ENCODE measurements at places on chromosomes 1 and 21.

DNA sequence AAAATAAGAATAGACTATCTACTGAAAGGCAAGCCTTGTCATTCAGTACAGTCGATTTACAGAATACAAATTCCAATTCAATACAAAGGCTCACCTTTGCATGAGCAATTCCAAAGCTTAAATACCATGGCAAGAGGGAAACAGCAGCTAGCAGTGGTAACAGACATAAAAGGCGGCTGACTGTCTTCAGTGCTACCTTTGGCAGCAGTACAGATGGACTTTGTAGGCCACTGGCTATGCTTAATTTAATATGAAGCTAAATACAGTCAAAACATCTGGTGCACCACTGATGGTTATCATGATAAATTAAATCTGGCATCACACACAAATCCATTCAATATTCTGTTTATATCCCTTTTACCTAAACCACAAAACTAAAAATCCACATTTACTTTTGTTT is 62.4 kb downstream of the RERE start:
- no peak for DNase-seq

- no peak for DNase-seq
Measured at GRCh38 chr1:38269923-38270848, 223.6 kb upstream of the POU3F1 start.

- no peak for DNase-seq
Measured at GRCh38 chr1:55287723-55288122, 72.6 kb upstream of the USP24 start.

- DNase-seq: no peak
Measured at GRCh38 chr21:42513151-42513984, at the start of gene SLC37A1. SLC37A1 (plus strand) TSS chr21:42513852; CDS start chr21:42518455, 4,603 bp downstream.

DNA sequence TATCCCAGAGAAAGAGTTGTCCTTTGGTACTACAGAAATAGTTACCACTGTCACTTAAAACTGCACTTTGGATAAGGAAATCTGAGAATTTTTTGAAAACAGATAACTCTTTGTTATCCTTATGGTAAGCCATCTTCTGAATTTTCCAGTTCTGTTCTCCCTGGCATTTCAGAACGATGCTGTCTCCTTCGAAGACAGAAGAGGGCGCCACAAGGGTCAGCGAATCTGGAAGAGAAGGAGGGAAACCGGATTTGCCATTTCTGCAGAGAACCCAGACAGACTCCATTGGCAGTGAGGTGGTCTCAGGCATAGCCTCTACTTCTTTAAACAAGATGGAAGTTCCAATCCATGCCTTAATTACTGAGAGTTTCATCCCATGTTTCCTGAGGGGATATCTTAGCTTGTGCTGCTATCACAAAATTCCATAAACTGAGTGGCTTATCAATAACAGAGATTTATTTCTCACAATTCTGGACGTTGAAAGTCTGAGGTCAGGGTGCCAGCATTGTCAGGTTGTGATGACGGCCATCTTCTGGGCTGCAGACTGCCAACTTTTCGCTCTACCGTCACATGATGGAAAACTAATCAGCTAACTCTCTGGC is 6.4 kb downstream of the FCRL2 start:
- DNase-seq: no peak

DNA sequence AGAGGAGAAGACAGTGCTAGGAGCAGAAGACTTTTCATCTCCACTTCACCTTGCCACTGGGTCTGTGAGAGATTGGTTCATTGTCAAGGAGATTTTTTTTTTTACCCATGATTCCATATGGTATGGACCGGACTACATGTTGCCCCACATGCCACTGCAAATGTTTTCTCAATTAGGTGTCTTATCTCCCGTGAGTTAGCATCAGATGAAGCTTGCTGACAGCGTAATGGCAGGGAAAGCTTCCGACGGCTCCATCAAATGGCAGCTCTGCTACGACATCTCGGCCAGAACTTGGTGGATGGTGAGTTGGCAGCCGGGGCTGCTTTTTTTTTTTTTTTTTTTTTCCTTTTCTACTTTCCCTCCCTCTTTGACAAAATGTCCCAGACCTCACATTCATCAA is 217.2 kb upstream of the NFIA start:
- no peak for DNase-seq

DNA sequence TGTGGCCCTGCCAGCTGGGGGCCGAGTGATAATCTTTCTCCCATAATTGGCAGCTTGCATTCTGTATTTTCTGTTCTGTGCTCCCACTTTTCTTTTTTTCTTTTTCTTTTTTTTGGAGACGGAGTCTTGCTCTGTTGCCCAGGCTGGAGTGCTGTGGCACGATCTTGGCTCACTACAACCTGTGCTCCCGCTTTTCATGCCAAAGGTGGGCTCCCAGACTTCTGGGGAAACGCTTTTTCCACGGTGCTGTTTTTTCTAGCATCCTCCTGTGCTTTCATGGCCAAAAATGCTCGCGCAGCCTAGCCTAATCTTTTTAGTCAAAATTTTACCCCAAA is 585 bp upstream of the AHCTF1 start:
- no peak for DNase-seq

DNA sequence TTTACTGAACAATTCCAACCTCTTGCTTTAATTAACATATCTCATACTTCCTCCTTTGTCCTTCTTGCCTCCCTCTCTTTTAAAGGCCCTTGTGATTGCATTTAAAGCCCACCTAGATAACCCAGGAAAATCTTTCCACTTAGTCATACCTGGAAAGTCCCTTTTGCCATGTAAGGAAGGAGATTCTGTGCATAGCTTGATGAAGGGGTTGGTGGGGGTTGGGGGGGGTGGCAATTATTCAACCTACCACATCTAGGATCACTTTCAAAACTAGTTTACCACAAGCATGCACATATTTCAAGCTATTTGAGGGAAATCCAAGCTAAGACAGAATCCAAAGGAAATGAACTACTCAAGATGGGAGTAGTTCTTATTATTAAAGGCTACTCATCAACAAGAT is 249.1 kb upstream of the PTBP2 start:
- no peak for DNase-seq

DNA sequence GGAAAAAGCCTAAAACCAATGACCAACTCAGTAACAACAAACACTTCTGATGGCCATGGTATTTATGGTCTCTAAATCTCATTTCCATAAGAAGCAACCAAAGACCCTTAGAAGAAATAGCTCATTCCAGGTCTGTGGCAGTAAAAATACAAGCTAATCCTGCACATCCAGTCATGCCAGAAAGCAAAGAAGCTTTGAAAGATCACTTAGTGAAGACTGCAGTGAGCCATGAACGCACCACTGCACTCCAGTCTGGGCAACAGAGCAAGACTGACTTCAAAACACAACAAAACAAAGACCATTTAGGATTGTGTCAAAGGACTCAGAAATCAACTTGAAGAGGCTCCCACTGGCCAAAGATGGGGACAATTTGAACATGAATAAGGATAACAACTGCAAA is 18.4 kb upstream of the ELK4 start:
- DNase-seq: no peak

- no peak for DNase-seq
Measured at GRCh38 chr1:186375929-186376319, 286 bp downstream of the ODR4 start.

DNA sequence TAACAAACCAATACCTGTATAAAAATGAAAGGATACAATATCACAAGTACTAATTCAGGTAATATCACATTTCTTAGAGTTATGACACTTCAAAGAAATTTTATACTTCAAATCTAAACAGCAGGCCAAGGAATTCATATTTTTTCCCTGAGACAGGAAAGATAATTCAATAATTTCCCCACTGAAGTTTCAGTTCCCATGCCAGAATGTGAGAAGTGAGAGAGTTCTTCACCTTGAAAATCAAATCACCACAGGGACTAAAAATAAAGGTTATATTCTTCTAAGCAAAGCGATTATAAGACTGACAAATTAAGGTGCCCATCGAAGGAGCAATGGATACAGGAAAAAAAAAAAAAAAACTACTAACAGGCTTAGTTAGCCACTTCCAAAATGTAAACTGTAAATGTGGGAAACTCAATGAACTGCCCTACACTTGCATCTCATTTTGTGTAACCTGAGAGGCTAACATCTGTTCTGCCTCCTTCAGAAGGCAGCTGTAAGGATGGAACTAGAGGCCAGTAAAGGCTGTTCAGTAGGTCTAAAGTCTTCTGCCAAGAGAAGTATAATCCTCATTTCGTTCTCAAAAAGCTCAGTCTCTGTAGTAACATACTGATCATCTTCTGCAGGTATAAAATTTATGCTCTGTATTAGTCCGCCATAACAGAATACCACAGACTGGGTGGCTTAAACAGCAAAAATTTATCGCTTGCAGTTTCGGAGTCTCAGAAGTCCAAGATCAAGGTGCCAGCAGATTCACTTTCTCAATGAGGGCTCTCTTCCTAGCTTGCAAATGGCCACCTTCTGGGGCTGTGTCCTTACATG is 127.8 kb downstream of the RERE start:
- DNase-seq: no peak

DNA sequence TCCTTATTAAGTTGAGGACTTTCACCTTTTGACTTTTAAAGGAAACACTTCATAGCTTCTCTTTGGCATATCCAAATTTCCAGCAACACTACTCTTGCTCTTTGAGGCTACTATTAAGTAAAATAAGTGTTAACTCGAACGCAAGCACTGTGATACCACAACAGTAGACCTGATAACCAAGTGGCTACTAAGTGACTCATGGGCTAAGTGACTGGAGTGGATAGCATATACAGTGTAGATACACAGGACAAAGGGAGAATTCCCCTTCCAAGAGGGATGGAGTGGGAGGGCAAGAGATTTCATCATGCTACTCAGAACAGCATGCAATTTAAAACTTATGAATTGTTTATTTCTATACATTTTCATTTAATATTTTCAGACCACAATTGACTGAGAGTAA is 9.8 kb upstream of the KCNA3 start:
- DNase-seq: no peak

- DNase-seq: no peak
Measured at GRCh38 chr1:51612447-51612961, 4.4 kb upstream of the OSBPL9 start.

GRCh38 chr1:41529621-41530395 is 45.3 kb upstream of the EDN2 start:
- no peak for DNase-seq

DNA sequence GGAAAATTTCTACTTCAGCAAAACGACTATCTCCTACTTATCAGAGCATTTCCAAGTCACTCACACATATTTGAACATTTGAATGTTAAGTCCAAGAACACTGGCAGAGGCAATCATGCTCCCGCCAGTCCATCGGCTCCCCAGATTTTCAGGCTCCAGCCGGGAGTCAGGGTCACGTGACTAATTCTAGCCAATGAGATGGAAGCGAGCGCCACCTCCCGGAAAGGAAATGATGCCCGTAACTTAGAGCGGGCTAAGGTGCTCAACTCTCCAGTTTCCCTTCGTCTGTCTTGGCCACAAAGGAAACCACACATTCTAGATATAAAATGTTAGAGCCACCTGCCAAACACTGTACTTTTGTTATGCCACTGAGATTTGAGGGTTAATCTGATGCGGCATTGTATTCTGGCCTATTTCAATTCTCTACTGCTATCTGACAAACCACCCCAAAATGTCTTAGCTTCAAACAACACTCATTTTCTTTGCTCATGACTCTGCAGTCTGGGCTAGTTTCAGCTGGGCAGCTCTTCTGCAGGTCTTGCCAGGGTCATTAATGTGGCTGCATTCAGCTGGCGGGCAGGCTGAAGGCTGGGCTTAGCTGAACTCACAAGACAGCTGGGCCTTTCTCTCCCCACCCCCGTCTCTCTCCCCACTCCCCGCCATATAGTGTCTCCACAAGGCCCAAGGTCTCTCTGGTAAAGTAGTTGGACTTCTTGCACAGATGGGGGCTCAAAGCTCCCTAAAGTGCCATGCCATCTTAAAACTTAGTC is 16.5 kb upstream of the LHX4 start:
- peak; percentile 78 for DNase-seq

DNA sequence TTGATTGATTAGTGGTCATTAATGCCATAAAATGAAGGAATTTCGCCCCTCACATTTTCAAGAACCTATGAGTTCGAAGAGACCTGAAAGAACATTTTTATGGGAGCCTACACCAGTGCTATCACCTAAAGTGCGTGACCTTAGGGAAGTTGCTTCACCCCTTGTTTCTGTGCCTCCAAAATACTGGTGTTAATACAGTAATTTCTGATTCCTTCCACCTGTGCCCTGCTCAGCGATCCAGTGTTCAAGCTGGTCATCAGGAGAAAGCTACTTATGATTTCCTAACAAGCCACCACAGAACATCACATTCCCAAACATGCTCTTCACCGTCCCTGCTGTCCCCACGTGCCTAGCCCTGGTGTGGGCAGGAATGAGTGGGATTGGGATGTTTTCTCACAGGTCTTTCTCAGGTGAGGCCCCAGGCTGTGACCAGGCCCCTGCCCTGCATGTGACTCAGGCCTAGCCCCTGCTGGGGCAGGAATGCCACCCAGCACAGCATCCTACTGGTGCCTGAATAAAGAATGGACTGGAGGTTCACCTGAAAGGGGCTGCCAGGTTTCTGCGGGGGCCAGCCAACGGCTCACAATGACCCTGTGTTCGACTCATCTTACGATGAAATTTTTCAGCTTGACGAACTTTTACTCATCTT is 60.3 kb downstream of the CD247 start:
- no peak for DNase-seq

DNA sequence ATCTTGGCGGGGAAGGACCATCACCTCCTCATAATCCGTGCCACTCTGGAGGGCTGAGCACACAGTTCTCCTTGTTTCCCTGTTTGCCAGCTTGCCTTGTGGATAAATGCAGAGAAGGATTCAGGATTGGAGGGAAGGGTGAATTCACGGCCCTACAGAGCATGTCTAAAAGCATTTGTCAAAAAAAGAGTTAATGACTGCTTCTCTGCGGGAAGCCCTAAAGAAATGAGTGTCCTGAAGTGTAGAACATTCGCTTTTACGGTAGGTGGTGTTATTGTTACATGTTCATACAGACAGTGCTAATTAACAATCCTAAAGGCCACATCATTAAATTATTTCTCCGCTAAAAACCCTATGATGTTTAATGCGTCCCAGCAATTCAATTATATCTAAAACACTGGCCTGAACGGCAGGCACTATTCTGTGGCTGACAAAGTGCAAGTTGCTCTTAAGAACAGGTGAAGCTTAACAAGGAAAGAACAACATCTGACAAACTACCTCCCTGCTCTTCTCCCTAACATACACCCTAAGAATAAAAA is 112.3 kb upstream of the NFIA start:
- DNase-seq: no peak

DNA sequence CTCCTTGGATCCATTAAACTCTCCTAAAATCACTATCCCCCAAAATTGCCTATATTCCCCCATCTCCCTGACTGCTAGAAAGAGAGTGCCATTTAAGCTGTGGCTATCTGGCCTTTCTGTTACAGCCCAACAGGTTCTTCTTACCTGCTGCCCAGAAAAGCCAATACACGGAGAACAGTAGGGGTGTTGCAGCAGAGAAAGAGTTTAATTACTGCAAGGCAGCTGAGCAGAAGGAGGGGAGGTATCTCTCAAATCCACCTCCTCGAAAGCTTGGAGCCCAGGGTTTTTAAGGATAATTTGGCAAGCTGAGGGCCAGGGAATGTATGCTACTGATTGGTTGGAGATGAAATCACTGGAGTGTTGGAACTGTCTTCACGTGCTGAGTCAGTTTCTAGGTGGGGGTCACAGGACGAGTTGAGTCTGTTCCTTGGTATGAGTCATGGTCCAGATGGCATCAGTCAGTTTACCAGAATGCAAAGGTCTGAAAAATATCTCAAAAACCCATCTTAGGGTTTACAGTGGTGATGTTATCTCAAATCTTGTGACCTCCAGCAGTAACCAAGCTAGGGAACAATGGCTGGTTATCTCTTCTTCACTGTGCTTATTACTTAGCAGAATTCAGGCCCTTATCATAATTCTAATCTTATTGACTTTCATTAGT is 89.8 kb downstream of the SMYD3 start:
- DNase-seq: no peak

- DNase-seq: no peak
Measured at GRCh38 chr21:30580132-30580531, 10.1 kb downstream of the KRTAP22-2 start.

GRCh38 chr1:206725109-206725963 is 40.6 kb downstream of the MAPKAPK2 start:
- peak; percentile 55 for DNase-seq
